ENCODE measurements at places on chromosomes 12 and 14. TPM values are rescaled to one million over a fixed set of nuclear protein-coding genes. Genes with fewer than 3 reads are reported as not detected.

INHBC gene
- total RNA-seq = not detected

NUAK1 gene
- total RNA-seq = 11.0 TPM

CCDC197 gene
- total RNA-seq = not detected

MAP1LC3B2 gene
- total RNA-seq = not detected

KRT73 gene
- not detected for total RNA-seq

TCL1B gene
- total RNA-seq = not detected

KRT5 gene
- 9.8 TPM for total RNA-seq

- no peak for DNase-seq
These were observed 12.7 kb downstream of the CSRP2 start for GRCh38 chr12:76866151-76866567.

DNA sequence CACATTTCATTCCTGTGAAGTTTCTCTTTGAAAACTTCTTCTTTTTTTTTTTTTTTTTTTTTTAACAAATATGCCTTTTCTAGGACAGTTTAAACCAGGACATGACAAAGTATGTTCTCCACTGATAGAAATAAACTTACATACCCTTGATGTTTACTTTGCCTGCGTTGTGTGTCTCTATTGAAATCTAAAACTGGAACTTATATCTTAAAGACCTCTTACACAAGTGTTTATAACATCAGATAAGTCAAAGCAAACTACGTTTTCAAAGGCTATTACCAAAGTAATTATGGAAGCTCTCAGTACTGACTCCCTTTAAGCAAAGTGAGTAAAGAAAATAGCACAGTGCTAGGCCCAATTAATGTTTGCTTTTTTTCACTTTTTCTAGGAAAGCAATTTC, 30.6 kb upstream of the ISM2 start:
- DNase-seq = no peak

- no peak for DNase-seq
These were observed 88.3 kb upstream of the AMN1 start for GRCh38 chr12:31817120-31817519.

GRCh38 chr12:132083941-132084620, 60.0 kb downstream of the DDX51 start:
- DNase-seq = peak; percentile 91

DNA sequence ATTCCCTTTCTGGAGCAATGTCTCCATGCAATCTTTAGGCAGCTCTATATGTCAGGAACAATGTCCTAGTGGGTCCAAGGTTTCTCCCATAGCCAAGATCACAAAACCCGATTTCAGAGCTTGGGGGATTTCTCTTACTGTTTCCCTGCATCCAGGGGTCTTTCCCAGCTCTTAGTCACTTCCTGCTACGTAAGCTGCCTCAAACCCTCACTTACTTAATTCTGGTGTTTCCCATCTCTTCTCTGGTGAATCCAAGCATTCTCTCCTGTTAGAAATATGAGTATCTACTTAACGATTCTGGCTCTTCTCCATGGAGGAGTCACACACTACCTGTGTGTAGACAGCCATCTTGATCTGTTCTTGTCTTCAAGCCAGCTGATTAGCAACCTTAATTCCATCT, 80.0 kb downstream of the IFNG-AS1 start:
- DNase-seq = no peak

DNA sequence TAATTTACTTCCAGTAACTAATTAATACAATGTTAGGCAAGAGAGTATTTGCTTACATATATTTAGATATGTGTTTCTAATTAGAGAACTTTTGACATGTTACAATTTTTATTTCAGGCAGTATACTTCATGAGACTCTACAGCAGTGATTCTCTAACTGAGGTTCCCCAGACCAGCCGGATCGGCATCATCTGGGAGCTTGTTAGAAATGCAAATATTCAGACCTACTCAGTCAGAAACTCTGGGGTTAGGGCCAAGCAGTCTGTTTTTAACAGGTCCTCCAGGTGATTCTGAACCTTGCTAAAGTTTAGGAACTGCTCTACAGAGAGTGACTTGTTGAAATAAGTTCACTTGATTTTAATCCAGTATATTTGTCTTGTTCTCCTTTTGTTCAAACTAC, 46.5 kb downstream of the ARID2 start:
- DNase-seq = no peak

DNA sequence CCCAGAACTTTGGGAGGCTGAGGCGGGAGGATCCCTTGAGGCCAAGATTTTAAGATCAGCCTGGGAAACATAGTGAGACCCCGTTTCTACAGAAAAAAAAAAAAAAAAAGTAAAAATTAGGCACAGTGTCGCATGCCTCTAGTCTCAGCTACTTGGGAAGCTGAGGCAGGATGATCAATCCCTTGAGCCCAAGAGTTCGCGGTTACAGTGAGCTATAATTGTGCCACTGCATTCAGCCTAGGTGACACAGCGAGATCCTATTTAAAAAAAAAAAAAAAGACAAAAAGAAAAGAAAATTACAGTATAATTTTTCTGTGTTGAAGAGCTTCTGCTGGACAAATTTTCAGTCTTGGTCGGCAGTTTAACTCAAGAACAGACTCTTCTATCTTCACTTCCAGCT, 133.9 kb upstream of the FGD4 start:
- no peak for DNase-seq

DNA sequence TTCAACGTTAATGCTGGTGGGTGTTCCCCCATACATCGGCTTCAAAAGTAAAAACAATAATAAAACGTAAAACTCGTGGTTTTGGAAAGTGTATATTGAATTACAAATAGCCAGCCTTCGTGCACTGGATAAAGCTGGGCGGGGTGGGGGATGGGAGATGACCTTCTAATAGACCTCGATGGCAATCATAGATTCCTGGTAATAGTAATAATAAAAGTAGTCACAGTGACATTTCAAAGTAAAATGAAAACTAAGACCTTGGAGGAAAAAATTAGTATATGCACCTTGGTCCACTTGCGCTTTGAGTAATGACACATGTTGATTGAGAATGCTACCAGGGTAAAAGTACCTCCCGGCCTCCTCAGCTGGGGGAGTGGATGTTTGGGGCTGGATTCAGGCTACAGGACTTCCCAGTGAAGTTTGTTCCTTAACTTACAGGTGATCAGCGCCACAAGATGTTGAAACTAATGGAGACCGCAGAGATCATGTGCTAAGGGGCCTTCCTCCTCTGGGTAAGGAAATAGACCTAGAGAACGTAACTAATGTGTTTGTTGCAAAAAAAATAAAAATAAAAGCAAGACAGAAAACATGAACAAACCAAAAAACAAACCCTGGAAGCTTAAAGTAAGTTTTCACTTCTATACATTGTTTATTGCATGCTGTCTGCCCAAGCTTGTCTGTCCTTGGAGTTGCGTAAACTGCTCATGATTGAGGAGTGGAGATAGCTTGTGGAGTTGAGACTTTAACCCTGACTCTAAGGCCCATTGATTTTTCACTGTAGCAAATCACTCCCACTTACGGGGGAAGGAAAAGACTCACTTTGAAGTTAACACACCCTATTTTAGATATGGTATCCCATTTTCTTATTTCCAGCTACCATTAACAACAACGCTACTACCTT, 907 bp upstream of the LRIG3 start:
- no peak for DNase-seq

- no peak for DNase-seq
These were observed 21.4 kb upstream of the CKAP4 start for GRCh38 chr12:106269150-106269771.

GRCh38 chr12:31687101-31687527, 27.6 kb downstream of the ETFBKMT start:
- DNase-seq = no peak

GRCh38 chr12:58491306-58491705, 429.0 kb downstream of the LRIG3 start:
- DNase-seq = no peak

GRCh38 chr12:88552610-88553079, 27.6 kb downstream of the KITLG start:
- DNase-seq = no peak

DNA sequence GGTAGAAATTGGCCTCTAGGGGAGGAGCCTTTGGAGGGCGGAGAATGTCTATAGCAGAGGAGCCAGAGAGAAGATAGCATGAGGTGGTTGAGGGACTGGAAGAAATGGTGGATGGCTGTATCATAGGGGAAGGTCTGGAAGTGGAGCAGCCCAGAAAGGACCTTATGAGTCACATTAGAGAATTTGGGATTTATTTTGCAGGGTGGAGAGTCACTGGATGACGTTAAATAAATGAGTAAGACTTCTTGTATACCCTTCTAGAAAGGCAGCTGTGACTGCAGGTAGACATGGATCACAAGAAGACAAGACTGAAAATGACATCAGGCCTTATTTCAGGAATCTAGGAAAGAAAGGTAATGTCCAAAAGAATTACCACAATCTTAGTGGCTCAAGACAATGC, 208.2 kb upstream of the TMTC1 start:
- DNase-seq = no peak

DNA sequence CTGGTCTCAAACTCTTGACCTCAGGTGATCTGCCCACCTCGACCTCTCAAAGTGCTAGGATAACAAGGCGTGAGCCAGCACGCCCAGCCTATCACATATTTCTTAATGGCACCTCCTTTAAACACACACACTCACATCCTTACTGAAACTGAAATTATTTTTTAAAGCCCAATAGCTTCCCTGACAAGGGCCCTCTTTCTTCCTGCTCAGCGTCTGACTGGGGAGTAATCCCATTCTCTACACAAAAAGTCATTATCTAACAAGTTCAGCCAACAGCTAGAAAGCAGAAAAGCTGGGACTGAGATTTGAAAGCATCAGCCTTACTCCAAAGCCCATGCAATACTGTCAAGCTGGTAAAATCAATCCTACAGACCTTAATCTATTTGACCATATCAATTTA, 10.0 kb upstream of the AICDA start:
- DNase-seq = no peak

DNA sequence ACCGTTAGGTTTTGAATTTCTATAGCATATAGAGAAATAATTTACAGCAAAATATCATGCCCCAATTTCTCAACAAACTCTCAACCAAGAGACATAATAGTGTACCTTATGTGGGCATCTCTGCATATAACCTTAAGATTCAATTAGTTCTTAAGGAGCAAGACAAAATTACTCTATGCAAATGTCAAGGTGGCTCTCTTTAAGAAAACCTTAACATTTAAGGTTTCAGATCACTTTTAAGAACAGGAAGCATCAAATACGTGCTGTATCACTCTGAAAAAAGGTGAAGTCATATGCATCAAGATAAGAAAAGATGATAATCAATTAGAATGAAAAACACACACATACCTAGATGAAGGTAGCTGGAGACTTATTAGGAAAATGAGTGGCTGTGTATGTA, 728.0 kb downstream of the FLRT2 start:
- no peak for DNase-seq

- no peak for DNase-seq
These were observed 87.0 kb downstream of the BTG1 start for GRCh38 chr12:92058664-92059063.

DNA sequence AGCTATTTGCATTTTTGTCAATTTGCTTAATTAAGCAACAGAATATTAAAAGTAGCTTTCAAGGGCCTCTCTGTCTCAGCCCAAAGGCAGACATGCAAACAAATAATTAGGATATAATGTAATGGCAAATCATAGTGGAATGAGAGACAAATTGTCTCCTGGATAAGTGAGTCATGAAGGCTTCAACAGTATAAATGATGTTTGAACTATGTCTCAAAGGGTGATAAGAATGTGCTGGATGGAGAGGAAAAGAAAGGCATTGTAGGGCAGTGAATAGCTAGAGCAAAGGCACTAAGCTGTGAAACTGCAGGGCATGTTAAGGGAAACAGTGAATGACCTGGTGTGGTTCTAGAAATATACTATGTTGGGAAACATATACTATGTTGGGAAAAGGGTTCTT, 53.5 kb upstream of the PPP1R12A start:
- no peak for DNase-seq

- no peak for DNase-seq
These were observed 21.1 kb downstream of the SMCO2 start for GRCh38 chr12:27467641-27468040.

DNA sequence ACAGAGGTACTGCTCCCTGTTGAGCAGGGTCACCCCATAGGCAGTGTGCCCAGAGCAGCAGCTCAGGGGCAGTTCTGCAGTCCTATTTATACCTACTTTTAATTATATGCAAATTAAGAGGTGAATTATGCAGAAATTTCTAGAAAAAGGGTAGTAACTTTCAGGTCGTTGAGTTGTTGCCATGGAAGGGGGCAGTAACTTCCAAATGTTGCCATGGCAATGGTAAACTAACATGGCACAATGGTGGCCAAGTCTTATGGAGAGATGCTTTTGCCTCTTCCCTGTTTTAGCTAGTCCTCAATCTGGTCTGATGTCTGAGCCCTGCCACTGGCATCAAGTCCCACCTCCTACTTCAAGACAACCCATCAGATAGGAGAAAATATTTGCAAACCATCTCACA, 30.4 kb upstream of the P2RX7 start:
- DNase-seq = no peak

DNA sequence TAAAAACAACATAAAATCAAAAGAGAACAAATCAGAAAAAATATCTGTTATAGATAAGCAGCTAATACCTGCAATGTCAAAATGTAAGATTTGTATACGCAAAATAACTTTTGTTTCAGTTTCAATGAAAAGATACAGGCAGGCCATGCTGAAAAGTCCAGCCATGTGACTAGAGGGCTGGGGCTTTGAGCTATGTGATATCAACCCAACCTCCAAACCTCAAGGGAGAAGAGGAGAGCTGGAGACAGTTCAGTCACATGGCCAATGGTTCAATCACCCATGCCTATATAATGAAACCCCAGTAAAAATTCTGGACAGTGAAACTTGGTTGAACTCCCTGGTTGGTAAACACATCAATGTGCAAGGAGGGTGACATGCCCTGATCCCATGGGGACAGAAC, 5.3 kb downstream of the COX16 start:
- no peak for DNase-seq

DNA sequence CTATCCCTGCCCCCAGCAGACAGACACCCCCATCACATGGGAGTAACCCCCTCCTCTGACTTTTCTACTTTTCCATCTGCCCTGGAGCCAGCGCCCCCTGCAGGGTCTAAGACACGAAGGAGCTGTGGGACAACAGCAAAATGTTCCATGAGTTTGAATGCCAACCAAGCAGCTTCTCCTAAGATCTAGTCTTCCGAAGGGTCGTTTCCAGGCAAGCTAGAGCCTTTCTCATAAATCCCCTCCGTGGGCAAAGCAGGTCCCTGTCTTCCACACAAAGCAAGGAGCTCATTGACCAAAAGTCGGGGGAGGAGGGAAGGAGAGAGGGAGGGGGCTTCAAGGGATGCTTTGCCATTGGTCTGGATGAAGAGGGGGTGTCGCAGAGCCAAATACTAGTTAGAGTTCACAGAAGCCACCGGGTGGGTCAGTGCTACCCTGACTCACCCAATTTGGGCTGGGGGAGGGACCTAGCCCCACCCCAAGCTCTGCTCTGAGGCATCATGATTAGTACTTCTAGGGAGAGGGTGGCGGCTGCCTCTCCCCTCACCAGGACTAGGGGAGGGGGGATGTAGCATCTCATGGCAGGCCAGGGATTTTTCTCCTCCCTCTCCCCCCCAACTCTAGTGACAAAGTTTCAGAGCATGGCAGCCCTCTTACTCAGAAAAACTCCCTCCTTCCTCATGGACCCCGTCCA, 1.6 kb downstream of the MSI1 start:
- DNase-seq = no peak
